ENCODE measurements at places on chromosomes 16 and 17.

DNA sequence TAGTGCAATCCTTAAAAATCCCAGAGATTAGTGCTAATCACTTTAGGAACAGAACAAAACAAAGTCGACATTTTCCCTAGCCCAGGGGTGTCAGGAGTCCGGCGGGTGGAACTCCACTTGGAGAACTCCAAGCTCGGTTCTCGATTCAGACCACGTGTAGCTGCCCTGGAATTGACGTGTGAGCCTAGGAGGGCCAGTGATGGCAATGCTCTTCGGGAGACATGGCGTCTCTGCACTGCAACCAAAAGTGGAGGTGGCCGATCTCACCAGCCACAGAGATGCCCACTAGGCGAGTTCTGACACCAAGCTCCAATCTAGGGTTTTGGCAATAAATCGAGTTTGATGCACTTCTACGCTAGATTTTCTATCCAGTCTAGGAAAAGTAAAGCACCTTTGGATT, 17.6 kb downstream of the MAP1LC3B start:
- no peak for DNase-seq

GRCh38 chr17:28317966-28318758, 838 bp upstream of the TMEM97 start:
- DNase-seq: no peak

GRCh38 chr16:66746682-66747081, 4.7 kb downstream of the DYNC1LI2 start:
- DNase-seq: no peak

GRCh38 chr17:40307740-40308239, 1.2 kb upstream of the RARA start:
- no peak for DNase-seq

- DNase-seq: no peak
Observed at GRCh38 chr17:81479175-81480071, 33.2 kb downstream of the ACTG1 start.

GRCh38 chr16:414395-415169, 10.9 kb upstream of the RAB11FIP3 start:
- no peak for DNase-seq

All from stimulated activated CD8-positive, alpha-beta memory T cell treated with anti-CD3 and anti-CD28 coated beads, Interleukin-2, amount 100 ng/mL, for 1 hour (primary cell).